ENCODE measurements at places on chromosomes 16 and 17. TPM values are rescaled to one million over a fixed set of nuclear protein-coding genes. Genes with fewer than 3 reads are reported as not detected.

Gene CX3CL1
- 0.57 TPM for total RNA-seq

Gene RAB11FIP4
- 0.44 TPM for total RNA-seq

Gene PPM1E
- total RNA-seq: 0.22 TPM

Gene LRRC37A3
- total RNA-seq: 7.4 TPM

Gene KRT20
- not detected for total RNA-seq

Gene CFAP119
- total RNA-seq: 4.9 TPM

Gene ARHGDIA
- 275 TPM for total RNA-seq

Gene CIBAR2
- not detected for total RNA-seq

Gene ERBB2
- total RNA-seq: 34.6 TPM

Gene MPV17L
- 0.72 TPM for total RNA-seq

Gene SLC25A10
- 29.5 TPM for total RNA-seq

Gene CCL2
- total RNA-seq: 128 TPM

Gene MT3
- total RNA-seq: not detected

Gene CNGB1
- total RNA-seq: not detected

Gene ASPSCR1
- 38.1 TPM for total RNA-seq

Gene NPIPA3
- total RNA-seq: 0.29 TPM

Gene KRTAP9-2
- total RNA-seq: not detected

Gene ZP2
- not detected for total RNA-seq

Gene HELZ
- total RNA-seq: 63.7 TPM

Gene FOXL1
- 1.1 TPM for total RNA-seq

Data from placental pericyte (primary cell).